Coronary artery (tissue), 2 donors: ENCODE measurements at places on chromosomes 1 and 21.

- no peak for DNase-seq
Measured at GRCh38 chr1:204683284-204684205, 2.0 kb downstream of the LRRN2 start.

GRCh38 chr1:164589961-164590507 is 31.1 kb downstream of the PBX1 start:
- no peak for DNase-seq

GRCh38 chr1:176885751-176886150 is 278.8 kb downstream of the ASTN1 start:
- no peak for DNase-seq

DNA sequence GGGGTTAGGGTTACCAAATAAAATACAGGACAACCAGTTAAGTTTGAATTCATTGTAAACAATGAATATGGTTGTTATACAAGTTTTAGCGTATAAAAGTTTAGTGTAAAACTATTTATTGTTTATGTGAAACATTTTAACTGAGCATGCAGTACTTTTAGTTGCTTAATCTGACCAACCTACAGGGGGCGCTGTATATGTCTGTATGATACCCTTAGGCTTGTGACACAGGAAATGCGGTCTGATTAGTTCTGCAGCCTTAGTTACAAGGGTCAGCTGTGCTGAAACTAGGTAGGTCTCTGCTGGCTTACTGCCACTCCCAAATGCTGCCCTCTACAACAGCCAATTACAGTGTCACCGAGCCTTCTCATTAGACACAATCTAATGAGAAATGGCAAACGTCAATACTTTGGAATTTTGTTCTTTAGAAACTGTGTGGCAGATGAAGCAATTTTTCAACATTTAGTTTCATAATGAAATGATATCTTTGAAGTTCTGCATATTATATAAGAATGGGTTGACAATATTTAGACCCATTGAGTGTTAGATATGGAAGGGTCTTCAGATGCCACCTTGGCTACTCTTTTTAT is 56.2 kb downstream of the NTNG1 start:
- no peak for DNase-seq

DNA sequence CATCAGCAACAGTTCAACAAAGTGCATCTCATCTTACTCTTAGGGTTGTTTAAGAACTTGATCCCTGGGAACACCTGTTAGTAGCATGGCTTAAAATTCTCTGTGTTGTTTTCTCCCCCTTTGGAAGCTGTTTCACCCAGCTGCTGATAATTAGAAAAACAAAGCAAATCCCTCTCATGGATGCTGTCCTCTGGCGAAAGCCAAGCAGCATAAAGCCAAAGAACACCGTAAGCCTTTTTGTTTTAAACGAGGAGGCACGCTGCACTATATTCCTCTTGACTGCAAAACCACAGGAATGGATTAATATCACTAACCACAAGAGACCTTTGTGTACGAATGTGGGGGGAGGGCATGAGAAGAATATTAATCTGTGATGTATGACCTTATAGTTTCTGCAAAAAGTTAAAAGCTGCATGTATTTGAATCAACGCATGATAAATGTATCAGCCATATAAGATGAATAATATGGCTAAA is 923.2 kb downstream of the LTN1 start:
- no peak for DNase-seq

DNA sequence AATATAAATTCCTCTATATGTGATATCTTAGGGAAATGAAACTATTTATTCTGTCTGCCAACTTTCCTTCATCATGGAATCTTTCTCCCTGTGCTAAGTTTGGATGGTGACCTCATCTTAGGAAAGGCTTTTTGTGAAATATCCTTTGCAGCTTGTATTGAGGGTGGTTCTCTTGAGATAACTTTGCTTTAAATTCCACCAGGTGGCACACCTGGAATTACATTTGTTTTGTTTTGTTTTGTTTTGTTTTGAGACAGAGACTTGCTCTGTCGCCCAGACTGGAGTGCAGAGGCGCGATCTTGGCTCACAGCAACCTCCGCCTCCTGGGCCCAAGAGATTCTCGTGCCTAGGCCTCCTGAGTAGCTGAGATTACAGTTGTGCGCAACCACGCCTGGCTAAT is 7.6 kb upstream of the CD1A start:
- DNase-seq: no peak

DNA sequence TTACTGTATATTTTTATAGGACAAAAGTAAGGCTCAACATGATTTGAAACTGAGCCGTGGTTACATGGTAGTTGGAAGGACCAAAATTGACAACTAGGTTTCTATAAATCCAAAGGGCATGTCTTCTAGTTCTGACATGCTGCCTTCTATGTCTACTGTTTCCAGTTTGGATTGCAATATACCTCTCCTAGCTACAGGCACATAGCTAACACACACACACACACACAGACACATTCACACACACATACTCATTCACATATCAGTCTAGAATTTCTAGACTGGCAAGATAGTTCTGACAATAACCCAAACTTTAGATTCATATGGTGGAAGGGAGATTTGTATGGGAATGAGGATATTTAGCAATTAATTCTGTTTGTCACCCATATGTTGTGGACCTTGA is 544.8 kb upstream of the CAMK1G start:
- DNase-seq: no peak

GRCh38 chr1:62875676-62876075 is 91.7 kb downstream of the ATG4C start:
- DNase-seq: no peak

DNA sequence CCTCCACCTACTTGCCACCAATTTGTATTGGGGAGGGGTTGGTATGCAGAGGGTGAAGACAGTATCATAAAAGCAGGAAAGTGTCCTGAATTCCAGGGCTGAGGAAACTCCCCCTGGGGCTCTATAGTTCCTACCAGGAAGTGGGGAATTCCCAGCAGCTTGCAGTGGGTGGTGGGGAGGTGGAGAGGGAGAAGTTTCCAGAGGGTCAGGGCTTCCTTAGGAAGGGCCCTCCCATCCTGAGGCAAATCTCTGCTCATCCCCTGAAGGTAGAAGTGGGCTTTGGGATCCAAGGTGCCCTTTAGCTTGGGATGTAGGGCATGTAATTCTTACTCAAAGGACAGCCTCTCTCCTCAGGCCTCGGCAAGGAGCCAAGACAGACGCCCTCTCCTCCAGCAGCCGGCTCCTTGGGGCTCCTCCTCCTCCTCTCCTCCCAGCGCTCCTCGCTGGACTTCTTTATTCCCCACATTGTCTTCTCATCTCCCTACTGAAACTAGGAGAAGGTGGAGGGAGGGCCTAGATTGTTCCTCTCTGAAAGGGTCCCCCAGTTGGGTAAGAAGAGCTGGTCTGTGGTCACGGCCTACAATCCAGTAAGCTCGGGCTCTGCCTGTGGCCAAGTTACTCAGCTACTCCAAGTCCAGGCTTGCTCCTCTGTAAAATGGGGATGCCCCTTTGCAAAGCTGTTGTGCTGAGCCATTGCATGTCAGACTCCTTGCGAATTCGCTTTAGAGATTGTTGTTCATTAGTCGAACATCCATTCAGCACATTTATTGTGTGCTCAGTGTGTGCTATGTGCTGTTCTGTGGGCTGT is 17.9 kb upstream of the CSF1 start:
- no peak for DNase-seq

GRCh38 chr21:14303731-14304488 is 79.0 kb downstream of the HSPA13 start:
- no peak for DNase-seq

GRCh38 chr1:234611847-234612351 is 1.9 kb upstream of the IRF2BP2 start:
- DNase-seq: peak; percentile 94

DNA sequence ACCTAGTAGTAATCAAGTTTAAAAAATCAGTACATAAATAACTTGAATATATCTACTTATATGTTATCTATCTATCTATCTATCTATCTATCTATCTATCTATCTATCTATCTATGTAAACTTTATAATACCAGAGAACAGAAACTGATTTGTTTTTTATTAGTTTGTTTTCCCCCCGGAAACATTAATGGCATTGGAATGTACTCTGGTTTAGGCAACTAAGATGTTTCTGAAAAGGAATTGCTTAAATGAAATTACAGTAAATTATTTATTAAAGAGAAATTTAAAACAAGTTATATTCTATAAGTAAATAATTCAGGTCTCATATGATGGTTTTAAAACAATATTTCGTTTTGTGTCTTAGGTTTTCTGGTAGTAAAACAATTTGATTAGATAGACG is 681.0 kb upstream of the ADAMTS5 start:
- no peak for DNase-seq

DNA sequence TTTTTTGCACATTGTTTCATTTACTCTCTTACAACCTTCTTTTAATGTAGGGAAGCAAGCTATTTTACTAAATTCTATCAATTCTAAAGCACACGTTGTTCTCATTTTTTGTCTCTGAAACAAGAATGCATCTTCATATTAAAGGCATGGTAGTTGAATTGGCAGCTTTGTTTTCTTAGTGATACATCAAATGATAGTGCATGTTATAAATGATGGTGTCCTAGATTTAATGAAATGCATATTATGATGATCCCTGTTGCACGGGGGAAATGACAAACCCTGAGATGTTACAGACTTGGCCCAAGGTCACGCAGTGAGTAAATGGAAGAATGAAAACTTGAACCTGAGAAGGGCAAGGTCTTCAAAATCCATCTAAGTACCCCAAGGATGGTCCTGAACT is 213.1 kb downstream of the KAZN start:
- no peak for DNase-seq

- DNase-seq: no peak
Measured at GRCh38 chr1:24935196-24935526, 5.1 kb upstream of the RUNX3 start.

DNA sequence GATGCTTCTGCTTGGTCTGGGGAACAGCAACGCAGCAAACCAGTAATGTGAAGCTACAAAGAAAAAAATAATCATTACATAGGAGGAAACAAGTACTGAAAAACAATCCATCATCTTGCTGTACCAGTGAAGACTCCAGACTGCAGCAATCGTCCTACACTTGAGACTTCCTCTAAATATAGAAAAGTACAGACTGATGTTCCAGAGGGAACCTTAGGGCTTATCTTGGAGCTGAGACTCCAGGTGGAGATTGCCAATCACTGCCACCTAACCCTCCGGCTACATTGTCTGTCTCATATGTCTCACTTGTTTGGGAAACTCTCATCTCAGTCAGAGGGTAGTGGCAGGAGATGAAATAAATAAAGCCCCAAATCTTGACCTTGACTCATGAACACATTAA is 9.4 kb upstream of the UHMK1 start:
- no peak for DNase-seq

DNA sequence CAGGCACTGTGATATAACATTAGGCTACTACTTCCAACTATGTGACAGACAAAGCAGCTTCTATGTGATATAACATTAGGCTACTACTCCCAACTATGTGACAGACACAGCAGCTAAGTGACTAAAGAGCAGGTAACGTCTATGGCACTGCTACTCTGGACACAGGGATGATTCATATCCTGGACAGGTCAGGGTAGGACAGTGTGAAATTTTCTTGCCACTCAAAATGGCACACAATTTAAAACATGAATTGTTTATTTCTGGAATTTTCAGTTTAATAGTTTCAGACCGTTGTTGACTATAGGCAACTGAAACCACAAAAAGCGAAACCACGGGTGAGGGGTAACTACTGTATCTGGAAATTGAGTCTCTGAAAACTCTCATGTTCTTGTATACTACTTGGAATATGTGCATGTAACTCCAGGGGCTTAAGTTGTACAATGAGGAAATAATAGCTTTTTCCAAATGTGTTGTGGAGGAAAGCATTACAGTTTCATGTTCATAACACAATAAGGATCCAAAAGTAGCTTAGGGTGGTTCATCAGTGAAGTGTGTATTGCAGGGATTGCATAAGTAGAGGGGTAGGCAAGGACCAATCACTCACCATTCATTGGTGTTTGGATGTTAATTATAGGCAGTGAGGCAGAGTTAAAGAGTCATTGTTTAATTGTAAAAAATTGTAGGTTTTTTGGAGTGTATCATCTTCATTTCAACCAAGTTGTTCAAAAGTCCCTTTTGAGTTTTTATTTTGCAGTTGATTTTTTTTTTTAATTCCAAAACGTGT is 5.3 kb downstream of the DTL start:
- no peak for DNase-seq

DNA sequence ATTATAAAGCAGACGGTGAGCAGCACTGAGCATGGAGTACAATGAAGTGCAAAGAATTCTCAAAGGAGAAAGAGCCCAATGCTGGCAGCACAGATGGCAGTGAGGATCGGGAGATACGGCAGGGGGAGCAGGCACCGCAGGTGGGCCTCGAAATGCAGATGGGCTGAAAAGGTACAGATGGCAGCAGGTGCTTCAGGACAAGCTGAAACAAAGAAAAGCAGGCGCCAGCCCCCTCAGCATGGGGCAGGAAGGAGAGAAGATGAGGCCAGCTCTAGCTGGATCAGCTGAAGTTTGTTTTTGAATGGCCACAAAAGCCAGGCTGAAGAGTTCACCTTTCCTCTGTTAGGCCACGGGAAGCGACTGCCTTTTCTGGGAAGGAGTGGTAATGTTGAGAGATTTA is 7.7 kb downstream of the CFAP298 start:
- DNase-seq: no peak

- DNase-seq: no peak
Measured at GRCh38 chr1:209486861-209487593, 96.5 kb upstream of the CAMK1G start.

- DNase-seq: no peak
Measured at GRCh38 chr1:50471967-50472366, 48.7 kb upstream of the DMRTA2 start.

- DNase-seq: no peak
Measured at GRCh38 chr1:26771285-26771642, 16.5 kb upstream of the PIGV start.

DNA sequence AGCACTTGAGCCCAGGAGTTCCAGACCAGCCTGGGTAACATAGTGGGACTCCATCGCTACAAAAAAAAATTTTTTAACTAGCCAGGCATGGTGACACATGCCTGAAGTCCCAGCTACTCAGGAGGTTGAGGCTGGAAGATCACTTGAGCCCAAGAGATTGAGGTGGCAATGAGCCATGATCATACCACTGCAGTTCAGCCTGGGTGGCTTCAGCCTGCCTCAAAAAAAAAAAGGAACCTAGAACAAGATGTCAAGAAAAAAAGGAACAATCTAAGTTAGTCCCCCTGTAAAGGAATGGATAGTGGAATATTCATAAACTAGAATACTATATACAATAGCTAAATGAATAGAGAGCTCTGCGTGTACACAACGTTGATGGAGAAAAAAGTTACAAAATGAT is 14.4 kb downstream of the NSL1 start:
- no peak for DNase-seq
